Naive thymus-derived CD8-positive, alpha-beta T cell (primary cell): ENCODE measurements at places on chromosomes 4 and X. TPM values are rescaled to one million over a fixed set of nuclear protein-coding genes. Genes with fewer than 3 reads are reported as not detected.

UGT2B10 gene
- not detected for total RNA-seq

DIPK2B gene
- total RNA-seq, result not detected

ING2 gene
- total RNA-seq, result 11.7 TPM

FREM3 gene
- not detected for total RNA-seq

GPAT3 gene
- total RNA-seq, result 4.2 TPM

- no peak overlapping the region for H3K27ac ChIP-seq
- no peaks in the 10 kb centered on the region for H3K4me1 ChIP-seq
- no peak overlapping the region for H3K4me3 ChIP-seq
- H3K27me3 ChIP-seq, result peaks cover 7% of the 10 kb centered on the region
These were observed 316.2 kb downstream of the GPAT3 start for GRCh38 chr4:83852085-83852451.

GRCh38 chr4:71130827-71131603 is 137.6 kb downstream of the DCK start:
- DNase-seq, result no peak
- no peaks in the 10 kb centered on the region for H3K4me1 ChIP-seq
- no peak overlapping the region for H3K4me3 ChIP-seq
- H3K27me3 ChIP-seq, result no peaks in the 10 kb centered on the region

- no peak for DNase-seq
- no peaks in the 10 kb centered on the region for H3K4me1 ChIP-seq
- H3K27ac ChIP-seq, result no peak overlapping the region
- no peaks in the 10 kb centered on the region for H3K27me3 ChIP-seq
- H3K4me3 ChIP-seq, result no peak overlapping the region
These were observed 90.5 kb downstream of the ELOVL6 start for GRCh38 chr4:110107866-110108265.

GRCh38 chr4:81930506-81931238 is 443.1 kb downstream of the HNRNPD start:
- no peaks in the 10 kb centered on the region for H3K4me1 ChIP-seq
- peaks cover 2% of the 10 kb centered on the region for H3K27me3 ChIP-seq
- no peak for DNase-seq

DNA sequence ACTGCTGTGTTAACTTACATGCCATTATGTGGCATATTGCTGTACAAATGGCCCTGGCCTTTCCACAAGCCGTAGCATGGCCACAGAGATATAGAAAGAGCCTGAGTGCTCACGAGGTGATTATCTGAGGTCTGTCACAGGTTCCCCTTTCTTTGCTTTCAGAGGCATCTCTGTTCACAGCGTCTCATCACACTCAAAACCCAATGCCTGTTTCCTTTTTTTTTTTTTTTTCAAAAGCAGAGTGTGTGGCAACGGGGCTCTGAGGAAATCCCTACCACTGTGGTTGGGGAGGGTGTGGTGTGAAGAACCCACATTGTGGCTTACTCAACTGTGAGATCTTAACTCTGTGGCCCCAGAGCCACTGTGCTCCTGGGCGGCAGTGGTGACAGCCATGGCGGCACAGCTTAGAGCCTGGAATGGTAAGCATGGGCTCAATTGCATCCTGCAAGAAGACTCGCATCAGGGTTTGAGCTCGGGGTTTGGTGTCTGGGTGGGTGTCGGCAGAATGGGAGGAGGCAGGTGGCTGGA is 30.8 kb downstream of the RTL5 start:
- H3K27ac ChIP-seq, result peak overlapping the region; percentile 86
- no peaks in the 10 kb centered on the region for H3K36me3 ChIP-seq

GRCh38 chr4:86160426-86160825 is 199.4 kb downstream of the MAPK10 start:
- H3K27me3 ChIP-seq, result no peaks in the 10 kb centered on the region
- no peaks in the 10 kb centered on the region for H3K4me1 ChIP-seq
- H3K4me3 ChIP-seq, result no peak overlapping the region
- H3K27ac ChIP-seq, result no peak overlapping the region
- H3K36me3 ChIP-seq, result no peaks in the 10 kb centered on the region
- no peak for DNase-seq

DNA sequence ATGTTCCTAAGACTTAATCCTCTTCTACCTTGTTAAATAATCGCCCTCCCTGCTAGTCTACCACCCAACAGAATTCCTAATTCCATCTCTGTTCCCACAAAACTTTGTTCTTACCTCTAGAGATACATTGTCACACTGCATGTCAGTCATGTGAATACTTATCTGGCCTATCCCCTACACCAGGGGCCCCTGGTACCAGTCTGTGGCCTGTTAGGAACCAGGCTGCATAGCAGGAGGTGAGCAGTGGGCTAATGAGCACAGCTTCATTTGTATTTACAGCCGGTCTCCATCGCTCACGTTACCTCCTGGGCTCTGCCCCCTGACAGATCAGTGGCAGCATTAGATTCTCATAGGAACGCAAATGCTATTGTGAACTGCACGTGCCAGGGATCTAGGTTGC is 73.9 kb downstream of the APBB2 start:
- no peak for DNase-seq
- no peaks in the 10 kb centered on the region for H3K36me3 ChIP-seq
- peaks cover 13% of the 10 kb centered on the region for H3K27me3 ChIP-seq
- H3K27ac ChIP-seq, result no peak overlapping the region
- no peaks in the 10 kb centered on the region for H3K4me1 ChIP-seq
